ENCODE measurements at places on chromosomes 7 and 10. TPM values are rescaled to one million over a fixed set of nuclear protein-coding genes. Genes with fewer than 3 reads are reported as not detected.

GRCh38 chr10:3654496-3654895, 130.5 kb downstream of the KLF6 start:
- DNase-seq = no peak
- H3K36me3 ChIP-seq = no peaks in the 10 kb centered on the region
- H3K4me3 ChIP-seq = no peak overlapping the region
- H3K27me3 ChIP-seq = peaks cover 14% of the 10 kb centered on the region

GRCh38 chr10:114167985-114168384, 6.0 kb downstream of the CCDC186 start:
- peaks cover 55% of the 10 kb centered on the region for H3K4me1 ChIP-seq
- no peaks in the 10 kb centered on the region for H3K27me3 ChIP-seq
- peaks cover 26% of the 10 kb centered on the region for H3K36me3 ChIP-seq
- no peak overlapping the region for H3K27ac ChIP-seq

DNA sequence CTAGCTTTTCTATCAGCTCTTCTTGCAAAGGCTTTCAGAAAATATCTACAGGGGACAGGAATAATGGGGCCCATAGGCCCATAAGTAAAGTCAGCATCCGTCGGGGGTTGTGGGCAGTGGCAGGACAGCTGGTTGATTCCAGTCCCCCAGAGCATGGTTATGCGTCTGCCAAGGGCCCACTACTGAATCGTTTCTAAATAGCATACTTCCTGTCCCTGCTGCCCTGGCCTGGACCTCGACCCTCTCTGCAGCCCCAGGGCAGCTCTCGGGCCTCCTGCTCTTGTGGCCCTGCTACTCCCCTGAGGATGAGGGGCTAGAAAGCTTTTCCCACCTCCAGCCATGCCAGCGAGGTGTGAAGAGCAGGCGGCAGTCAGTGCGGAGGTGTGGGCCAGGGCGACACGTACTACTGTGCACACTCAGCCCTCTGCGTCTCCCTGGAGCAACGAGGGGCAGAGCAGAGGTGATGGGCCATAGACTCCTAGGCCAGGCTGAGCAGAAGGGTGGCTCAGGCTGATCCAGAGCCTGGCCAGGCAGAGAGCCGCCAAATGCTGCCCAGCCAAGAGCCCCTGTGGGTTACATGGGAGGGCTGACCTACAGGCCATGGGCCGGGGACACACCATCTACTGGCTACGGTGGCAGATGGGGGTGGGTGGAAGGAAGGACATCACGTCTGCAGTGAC, 4.7 kb upstream of the OPN4 start:
- DNase-seq = peak; percentile 2
- H3K27ac ChIP-seq = no peak overlapping the region
- H3K4me3 ChIP-seq = no peak overlapping the region
- peaks cover under 1% of the 10 kb centered on the region for H3K4me1 ChIP-seq
- H3K27me3 ChIP-seq = no peaks in the 10 kb centered on the region

GRCh38 chr7:128447941-128448564, 7.6 kb upstream of the HILPDA start:
- H3K27me3 ChIP-seq = peaks cover 8% of the 10 kb centered on the region
- H3K36me3 ChIP-seq = peaks cover 2% of the 10 kb centered on the region
- DNase-seq = peak; percentile 56

The PRKG1 gene
- total RNA-seq = not detected

DNA sequence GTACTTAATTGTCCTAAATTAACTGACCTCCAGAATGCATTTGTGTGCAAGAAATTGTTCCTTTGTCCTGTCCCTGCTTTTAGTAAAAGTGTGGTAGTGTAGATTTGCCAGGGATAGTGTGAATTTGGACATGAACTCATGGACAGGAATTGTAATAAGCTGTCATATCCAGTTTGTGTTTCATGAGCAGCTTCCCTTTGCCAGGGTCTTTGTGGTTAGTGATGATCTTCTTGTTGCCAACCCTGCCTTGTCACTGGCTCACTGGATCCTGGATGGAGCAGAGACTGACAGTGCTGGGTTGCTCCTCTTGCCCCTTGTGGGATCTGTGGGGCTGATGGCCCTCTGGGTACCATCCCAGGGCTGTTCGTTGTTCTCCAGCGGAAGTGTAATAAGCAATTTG, 110.1 kb downstream of the CCNY start:
- H3K27me3 ChIP-seq = no peaks in the 10 kb centered on the region
- H3K36me3 ChIP-seq = peaks cover 29% of the 10 kb centered on the region
- DNase-seq = no peak
- H3K4me3 ChIP-seq = no peak overlapping the region
- H3K4me1 ChIP-seq = peaks cover 82% of the 10 kb centered on the region

DNA sequence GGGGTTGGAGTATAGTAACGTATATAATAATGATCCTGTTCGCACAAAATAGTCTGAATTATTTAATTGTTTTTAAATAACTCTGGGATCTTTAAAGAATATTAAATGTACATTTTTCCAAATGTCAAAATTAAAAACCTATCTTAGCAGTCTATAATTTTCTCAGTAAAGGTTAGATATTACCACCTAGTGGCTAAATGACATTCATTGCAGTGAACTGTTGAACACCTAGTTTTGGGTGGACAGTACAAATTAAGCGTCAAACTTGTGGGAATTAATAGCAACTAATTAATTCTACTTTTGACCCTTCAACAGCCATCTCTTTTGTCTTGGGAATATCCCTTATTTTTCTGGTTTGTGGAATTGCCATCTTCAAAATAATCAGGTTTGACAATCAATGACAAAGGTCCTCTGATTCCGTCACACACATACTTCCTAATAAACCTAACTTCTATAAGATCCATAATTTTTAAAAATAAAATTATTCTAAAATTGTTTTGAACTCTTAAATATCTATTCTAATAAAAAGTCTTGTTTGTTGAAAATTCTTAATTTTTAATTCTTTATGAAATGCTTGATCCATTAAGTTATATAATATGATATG, 165.7 kb downstream of the SEMA3D start:
- peaks cover 3% of the 10 kb centered on the region for H3K27me3 ChIP-seq
- no peak overlapping the region for H3K4me3 ChIP-seq
- no peak for DNase-seq
- no peaks in the 10 kb centered on the region for H3K4me1 ChIP-seq
- H3K27ac ChIP-seq = no peak overlapping the region
- H3K36me3 ChIP-seq = no peaks in the 10 kb centered on the region

GRCh38 chr10:129963641-129964501, at the start of gene EBF3:
EBF3 (minus strand) TSS chr10:129964274; CDS start chr10:129963768, 506 bp downstream.
- peak within 1 kb of the TSS; percentile 49 for H3K4me3 ChIP-seq
- H3K36me3 ChIP-seq = no peaks in the 10 kb centered on the region
- peak; percentile 69 for DNase-seq
- no peak within 1 kb of the TSS for H3K27ac ChIP-seq
- H3K27me3 ChIP-seq = peaks cover 57% of the 10 kb centered on the region
- peaks cover 18% of the 10 kb centered on the region for H3K4me1 ChIP-seq

The GRID2IP gene
- 0.05 TPM for total RNA-seq

The LRRD1 gene
- not detected for total RNA-seq

The SORCS1 gene
- not detected for total RNA-seq

The ZDHHC4 gene
- 30.1 TPM for total RNA-seq

DNA sequence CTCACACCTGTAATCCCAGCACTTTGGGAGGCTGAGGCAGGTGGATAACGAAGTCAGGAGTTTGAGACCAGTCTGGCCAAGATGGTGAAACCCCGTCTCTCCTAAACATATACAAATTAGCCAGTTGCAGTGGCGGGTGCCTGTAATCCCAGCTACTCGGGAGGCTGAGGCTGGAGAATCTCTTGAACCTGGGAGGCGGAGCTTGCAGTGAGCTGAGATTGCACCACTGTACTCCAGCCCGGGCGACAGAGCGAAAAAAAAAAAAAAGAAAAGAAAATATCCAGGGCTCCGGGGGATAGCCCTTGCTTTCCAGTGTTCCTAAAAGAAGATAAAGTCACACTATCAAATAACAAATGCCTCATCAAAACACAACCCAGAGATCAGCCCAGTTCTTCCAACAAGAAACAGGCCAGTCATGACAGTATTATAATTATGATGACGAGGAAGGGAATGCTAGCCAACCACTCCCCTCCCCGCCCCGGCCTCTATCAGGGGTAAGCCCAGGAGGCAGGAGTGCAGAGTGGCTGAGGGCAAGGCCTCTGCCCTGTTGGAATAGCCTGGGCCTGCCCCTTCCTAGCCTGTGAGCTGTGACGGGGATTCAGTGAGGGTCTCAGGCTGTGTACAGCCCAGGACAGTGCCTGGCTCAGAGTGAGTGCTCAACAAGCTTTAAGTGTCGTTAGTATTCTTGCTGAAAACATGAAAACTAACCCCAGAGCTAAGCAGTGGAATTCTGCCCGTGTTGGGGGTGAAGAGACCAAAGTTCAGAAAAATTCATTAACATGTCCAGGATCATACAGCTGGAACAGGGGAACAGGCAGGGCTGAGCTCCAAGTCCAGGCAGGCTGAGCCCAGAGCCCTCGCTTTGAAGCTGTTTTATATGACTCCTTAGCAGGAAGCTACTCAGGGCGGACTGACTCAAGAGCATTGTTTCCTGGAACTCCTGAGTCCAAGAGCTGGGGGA, 54.3 kb downstream of the FAM241B start:
- no peaks in the 10 kb centered on the region for H3K4me1 ChIP-seq
- no peaks in the 10 kb centered on the region for H3K36me3 ChIP-seq
- DNase-seq = no peak
- H3K4me3 ChIP-seq = no peak overlapping the region
- peaks cover 19% of the 10 kb centered on the region for H3K27me3 ChIP-seq

- peaks cover 26% of the 10 kb centered on the region for H3K4me1 ChIP-seq
- DNase-seq = no peak
- no peaks in the 10 kb centered on the region for H3K36me3 ChIP-seq
- peaks cover 45% of the 10 kb centered on the region for H3K27me3 ChIP-seq
- no peak overlapping the region for H3K4me3 ChIP-seq
Measured at GRCh38 chr7:96833676-96834453, 124.2 kb upstream of the SEM1 start.

GRCh38 chr10:103923502-103923901, 5.5 kb upstream of the STN1 start:
- DNase-seq = no peak
- H3K4me3 ChIP-seq = no peak overlapping the region
- peaks cover 7% of the 10 kb centered on the region for H3K4me1 ChIP-seq
- no peaks in the 10 kb centered on the region for H3K27me3 ChIP-seq

Measured in activated CD4-positive, alpha-beta T cell treated with anti-CD3 and anti-CD28 coated beads for 36 hours (primary cell).